ENCODE measurements at places on chromosomes 3 and 15.

GRCh38 chr3:146115619-146116018, 45.4 kb downstream of the PLOD2 start:
- no peak for DNase-seq

- DNase-seq: no peak
Measured at GRCh38 chr15:48001393-48002039, 119.3 kb upstream of the SLC24A5 start.

DNA sequence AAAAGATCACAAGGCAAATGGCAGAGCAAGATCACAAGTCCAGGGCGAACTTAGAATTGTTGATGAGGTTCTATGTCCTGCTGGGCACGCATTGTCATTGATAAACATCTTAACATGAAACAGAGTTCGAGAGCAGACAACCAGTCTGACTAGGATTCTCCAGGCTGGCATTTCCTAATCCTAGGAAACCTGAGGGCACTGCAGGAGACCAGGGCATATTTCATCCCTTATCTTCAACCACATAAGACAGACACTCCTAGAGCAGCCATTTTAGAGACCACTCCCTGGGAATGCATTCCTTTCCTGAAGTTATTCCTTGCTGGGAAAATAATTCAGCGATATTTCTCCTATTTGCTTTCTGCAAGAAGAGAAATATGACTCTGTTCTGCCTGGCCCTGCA, 1199.9 kb downstream of the SI start:
- DNase-seq: no peak

GRCh38 chr3:173473237-173473636, 75.7 kb downstream of the NLGN1 start:
- DNase-seq: no peak

DNA sequence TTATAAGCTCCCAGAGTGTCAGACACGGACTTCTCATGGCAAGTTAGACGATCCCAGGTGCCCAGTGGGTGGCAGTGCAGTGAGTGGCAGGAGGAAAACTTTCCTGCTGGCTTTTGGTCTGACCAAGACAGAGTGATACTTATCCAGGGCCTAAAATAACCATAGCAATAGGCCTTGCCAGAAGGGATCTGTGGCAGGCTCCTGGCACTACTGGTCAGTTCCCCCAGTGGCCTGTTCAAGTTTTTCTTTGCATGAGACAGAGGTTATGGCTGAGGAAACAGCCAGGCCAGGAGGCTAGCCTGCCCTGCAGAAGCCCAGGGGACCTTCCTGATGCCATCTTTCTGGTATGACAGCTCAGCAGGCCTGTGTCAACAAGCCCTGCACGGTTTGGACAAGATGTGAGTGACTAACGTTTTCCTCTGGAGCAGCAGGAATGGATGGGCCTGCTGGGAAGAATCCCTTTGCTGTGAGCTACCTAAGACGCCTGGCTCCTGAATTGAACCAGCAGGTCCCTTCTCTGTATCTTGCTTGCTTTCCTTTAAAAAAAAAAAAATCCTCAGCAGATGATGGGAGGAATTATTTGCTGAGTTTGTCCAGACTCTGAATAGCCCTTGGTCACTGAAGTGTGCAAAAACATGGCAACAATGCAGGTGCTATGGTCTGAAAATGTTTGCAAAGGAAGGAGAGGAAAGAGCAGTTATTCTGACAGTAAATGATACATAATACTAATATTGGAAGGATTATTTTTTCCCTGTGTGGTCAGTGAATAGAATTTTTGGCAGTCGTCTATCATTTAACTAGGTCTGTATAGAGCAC, 18.0 kb downstream of the SCG5 start:
- DNase-seq: no peak

DNA sequence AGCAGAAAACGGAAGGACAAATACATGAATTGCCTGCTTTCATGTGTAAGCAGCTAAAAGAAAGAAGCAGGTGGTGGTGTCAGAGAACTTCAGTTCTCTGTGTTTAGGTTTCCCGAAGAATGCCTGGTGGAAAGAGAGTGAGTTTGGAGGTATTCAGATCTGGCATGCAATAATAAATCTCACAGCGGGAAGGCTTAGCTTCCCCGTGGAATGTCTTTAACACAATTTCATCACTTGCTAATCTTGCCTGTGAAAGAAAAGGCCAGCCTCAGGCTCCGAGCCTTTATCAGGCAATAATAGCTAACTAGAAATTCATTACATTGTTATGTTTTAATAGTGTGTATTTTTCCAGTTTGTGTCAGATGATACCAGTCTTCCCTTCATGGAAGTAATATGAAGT, 220.3 kb downstream of the PDZRN3 start:
- no peak for DNase-seq

DNA sequence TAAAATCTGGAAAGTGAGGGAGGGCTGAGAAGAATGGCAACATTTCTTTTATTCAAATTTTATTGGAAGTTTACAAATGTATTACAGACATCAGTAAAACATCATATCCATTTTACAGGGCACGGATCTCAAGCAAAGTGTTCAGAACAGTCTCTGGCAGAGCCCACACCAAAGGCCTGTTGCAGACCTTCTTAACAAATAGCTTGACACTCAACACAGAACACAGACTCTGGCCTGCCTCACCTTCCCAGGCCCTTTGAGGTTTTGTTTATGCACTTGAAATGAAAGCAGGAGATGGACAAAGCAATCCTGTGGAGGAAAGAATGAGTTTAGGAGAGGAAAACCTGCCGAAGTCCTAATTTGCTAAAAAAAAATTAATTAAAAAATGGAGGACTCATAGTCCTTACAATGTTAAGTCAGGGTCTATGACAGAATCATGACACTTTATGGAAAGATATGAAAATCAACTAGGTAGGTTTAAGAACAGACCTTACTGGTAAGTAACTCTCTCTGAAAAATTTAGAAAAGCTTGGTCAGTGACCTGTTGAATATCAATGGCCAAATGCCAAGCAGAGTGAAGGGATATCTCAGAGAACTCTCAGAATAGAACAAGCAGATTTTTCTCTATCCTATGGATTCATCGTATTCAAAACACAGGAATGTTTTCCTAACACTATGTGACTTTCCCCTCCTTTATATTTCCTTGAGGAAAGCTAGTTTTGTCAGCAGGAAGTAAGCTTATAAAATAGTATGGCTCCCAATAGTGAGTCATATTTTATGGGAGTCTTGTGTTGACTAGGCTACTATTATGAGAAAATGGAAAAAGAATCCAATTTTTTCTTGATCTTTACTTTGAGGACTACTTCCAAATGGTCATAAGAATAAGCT, 70.8 kb upstream of the PSMD6 start:
- DNase-seq: no peak

- DNase-seq: no peak
Measured at GRCh38 chr3:27317096-27317495, 52.1 kb downstream of the NEK10 start.

GRCh38 chr3:113601240-113601639, 68.9 kb downstream of the SIDT1 start:
- DNase-seq: no peak

GRCh38 chr15:85475711-85476110, 95.3 kb downstream of the AKAP13 start:
- DNase-seq: no peak

- no peak for DNase-seq
Measured at GRCh38 chr3:5717254-5717653, 529.7 kb downstream of the EDEM1 start.

DNA sequence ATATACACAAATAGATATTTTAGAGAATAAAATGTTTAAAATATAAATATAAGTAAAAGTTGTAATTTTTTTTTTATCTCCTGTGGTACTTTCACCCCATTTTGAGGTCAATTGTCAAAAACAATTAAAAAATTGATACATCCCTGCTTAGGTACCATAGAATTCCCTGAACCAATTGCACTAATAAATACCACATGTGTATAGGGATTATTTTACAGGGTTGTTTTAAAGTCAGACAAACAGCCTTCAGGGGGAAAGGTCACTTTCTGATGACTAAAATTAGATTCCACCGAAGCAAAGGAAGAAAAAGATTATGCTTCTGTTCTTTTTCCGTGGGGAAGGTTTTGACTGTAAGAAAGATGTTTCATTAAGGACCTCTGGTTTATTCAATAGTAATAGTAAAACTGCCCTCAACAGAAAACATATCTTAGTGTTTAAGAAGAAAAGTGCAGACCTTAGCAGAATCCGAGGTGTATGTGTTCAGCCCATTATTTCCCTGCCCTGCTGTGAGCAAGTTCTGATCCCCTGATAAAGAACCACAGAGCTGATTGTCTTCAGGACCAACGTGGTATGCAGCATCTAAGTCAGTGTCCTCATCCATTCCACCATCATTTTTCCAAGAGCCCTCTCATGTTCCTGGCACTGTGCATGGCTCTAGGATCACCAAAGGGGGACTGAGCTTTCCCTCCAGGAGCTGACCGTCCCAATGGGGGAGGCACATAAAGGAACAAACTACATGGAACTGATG, 132.9 kb upstream of the IL12A start:
- DNase-seq: no peak

DNA sequence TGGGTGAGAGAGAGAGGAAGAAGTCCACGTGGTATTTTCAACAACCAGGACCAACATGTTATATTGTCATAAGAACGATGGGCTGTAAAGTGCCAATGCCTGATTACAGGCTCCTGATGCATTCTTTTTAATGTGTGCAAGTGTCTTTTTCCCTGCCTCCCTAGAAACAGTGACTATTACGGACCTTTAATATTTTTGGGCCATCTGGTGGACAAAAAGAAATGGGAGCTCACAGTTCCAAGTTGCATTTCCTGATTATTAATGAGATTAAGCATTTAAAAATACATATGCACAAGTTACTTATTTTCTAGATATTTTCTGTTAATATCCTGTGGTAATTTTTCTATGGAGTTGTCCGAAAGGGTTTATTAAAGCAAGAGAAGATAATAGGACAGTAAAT, 530.2 kb downstream of the NR2F2 start:
- DNase-seq: no peak

- no peak for DNase-seq
Measured at GRCh38 chr3:189954733-189955665, 165.7 kb downstream of the P3H2 start.

- DNase-seq: no peak
Measured at GRCh38 chr15:71809346-71809745, 1.0 kb upstream of the NR2E3 start.

- DNase-seq: no peak
Measured at GRCh38 chr3:136949146-136949545, 8.6 kb upstream of the IL20RB start.

- no peak for DNase-seq
Measured at GRCh38 chr3:126693921-126694320, 10.1 kb upstream of the CHCHD6 start.

GRCh38 chr15:96273317-96274086, 57.0 kb upstream of the NR2F2 start:
- DNase-seq: no peak

DNA sequence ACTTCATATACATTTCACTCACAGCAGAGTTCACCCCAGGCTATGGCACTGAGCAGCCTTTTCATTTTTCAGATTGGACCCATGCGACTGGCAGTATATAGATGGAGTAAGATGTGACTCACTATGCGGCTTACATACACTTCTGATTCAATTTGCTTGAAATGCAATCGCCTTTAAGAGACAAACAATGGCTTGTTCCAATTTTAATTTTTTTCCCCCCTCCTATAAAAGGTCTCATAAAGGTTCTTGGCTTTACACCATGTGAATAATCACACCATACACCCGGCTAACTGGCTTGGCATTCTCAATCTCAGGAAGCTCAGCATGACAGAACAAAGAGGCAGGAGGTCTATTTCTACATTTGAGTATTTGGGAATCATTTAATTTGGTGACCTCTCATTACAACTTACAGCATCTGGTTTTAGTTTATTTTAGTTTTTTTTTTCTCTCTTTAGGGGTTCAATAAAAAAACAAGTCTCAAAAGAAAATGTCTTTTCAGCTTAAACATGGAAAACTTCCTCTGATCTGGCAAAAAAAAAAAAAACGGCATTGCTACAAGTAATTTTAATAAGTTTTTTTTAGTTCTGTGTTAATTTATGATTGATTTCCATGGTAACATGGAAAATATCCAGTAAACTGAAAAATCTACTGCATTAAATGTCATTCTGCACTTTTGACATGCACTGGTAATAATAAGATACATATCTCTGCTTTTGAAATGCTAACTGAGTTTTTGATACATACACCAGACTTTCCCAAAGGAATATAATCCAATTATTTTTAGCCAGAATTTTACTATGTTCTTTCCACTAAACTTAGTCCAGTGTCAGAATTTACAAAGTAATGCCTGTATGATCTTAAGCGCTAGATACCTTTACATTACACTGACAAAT, 38.8 kb downstream of the GADL1 start:
- no peak for DNase-seq

- DNase-seq: no peak
Measured at GRCh38 chr15:72175186-72176044, 22.2 kb downstream of the GRAMD2A start.

DNA sequence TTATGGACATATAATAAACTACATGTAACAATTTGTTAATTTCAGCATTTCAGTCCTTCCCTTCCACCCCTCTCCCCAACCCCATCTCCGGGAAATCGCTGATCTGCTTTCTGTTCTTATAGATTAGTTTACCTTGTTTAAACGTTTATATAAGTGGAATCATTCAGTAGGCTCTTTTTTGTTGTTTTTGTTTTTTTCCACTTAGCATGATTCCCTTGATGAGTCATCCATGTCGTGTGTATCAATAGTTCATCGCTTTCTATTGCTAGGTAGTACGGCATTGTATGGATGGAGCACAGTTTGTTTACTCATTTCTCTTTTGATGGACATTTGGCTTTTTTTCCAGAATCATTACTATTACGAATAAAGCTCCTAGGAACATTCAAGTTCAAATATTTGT, 23.5 kb upstream of the AMOTL2 start:
- no peak for DNase-seq

- DNase-seq: no peak
Measured at GRCh38 chr3:133196527-133196926, 158.3 kb downstream of the TMEM108 start.

- DNase-seq: no peak
Measured at GRCh38 chr3:116155841-116156240, 289.4 kb downstream of the LSAMP start.

DNA sequence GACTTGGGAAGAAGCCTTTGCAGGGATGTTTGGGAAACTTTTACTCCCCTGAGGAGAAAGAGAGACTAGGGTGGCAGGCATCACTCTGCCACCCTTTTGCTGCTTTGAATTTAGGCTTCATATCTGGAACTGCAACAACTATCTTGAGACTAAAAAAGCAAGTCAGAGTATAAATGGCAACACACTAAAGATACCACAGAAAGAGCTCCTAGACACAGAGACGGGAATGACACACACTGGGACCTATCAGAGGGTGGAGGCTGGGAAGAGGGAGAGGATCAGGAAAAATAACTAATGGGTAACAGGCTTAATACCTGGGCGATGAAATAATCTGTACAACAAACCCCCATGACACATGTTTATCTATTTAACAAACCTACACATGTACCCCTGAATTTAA, 237.8 kb downstream of the FGF12 start:
- DNase-seq: no peak

- peak; percentile 26 for DNase-seq
Measured at GRCh38 chr3:71926262-71926600, 141.3 kb upstream of the PROK2 start.

Measured in NCI-H187 treated with DMSO at 0.1 percent for 48 hours (cell line).